Hematopoietic multipotent progenitor cell treated with erythropoietin and hydrocortisone succinate and interleukin-3 and kit ligand, for 17 days (in vitro differentiated cells): ENCODE measurements at places on chromosomes 16 and 17.

DNA sequence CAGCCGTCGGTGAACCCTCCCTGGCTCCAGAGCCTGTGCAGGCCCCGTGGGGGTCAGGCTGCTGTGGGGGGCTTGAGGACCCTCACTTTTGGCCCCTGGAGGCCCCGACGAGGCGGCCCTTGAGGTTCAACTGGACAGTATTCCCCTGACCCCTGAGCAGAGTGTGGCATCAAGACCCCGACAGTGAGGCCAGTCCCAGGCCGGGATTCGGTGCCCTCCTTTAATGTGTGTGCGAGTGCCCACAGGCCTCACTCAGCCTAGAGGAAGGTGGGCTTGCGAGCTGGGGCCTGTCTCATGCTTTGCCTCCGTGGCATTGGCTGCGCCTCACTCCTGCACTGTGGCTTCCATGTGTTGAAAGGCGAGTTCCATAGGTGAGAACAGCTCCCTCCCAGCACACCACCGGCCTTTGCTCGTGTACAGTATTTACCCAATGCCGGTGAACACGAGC, 94.5 kb downstream of the METRNL start:
- no peak for DNase-seq

- no peak for DNase-seq
Measured at GRCh38 chr17:57410169-57410568, 153.8 kb downstream of the MSI2 start.

- no peak for DNase-seq
Measured at GRCh38 chr16:4093495-4094126, 22.6 kb downstream of the ADCY9 start.

- no peak for DNase-seq
Measured at GRCh38 chr17:40827746-40828453, 5.5 kb upstream of the KRT10 start.

- no peak for DNase-seq
Measured at GRCh38 chr17:60840456-60840855, 162.8 kb downstream of the BCAS3 start.

- peak; percentile 2 for DNase-seq
Measured at GRCh38 chr17:67246653-67247415, 1.8 kb upstream of the HELZ start.

DNA sequence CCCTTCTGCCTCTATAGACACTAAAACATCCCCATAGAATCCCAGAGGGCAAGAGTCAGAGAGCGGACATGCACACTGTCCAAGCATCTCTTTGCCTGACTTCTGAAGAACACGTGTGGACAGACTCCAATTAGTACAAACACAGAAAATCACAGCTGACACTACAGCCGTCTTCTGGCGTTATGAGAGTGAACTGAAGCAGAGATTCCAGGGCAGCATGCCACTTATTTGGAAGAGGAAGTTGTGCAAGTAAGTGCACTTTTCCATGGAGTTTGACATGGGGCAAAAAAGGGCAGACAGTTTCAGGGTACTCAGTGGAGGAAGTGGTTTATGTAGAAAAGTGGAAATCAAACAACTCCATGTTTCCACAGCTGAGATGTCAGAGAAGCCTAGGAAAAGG, 16.8 kb upstream of the ZNF287 start:
- no peak for DNase-seq

DNA sequence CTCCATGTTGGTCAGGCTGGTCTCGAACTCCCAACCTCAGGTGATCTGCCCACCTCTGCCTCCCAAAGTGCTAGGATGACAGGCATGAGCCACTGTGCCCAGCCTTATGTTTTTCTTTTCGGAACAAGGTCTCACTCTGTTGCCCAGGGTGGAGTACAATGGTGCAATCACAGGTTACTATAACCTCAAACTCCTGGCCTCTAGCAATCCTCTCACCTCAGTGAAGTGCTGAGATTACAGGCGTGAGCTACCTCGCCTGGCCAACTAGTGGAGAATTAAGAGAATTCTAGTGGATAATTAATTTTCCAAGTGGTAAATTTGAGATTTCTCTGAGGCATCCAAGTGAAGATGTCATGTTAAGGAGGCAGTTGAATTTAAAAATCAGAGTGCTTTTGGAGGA, 2.9 kb upstream of the FBXO47 start:
- no peak for DNase-seq

DNA sequence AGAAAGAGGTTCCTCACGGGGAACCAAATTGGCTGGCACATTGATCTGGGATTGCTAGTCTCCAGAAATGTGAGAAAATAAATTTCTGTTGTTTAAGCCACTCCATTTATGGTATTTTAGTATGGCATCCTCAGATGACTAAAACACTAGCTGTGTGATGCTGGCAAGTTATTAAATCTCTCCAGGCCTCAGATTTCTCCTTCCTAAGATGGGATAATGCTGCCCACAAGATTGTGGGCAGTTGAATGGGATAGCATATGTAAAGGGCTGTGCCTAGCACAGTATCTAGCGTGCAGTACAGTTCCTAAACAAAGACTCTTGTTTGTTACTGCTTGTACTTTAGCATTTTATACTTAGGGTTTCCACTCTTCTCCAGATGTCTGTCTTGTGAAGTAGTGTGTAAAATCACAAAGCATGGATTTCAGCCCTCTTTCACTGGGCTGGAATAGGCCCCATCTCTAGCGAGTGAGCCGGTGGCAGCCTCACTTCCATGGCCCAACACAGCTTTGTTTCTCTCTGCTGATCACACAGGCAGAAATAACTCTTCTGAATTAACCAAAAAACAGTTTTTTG, 38.2 kb upstream of the PHAF1 start:
- no peak for DNase-seq

DNA sequence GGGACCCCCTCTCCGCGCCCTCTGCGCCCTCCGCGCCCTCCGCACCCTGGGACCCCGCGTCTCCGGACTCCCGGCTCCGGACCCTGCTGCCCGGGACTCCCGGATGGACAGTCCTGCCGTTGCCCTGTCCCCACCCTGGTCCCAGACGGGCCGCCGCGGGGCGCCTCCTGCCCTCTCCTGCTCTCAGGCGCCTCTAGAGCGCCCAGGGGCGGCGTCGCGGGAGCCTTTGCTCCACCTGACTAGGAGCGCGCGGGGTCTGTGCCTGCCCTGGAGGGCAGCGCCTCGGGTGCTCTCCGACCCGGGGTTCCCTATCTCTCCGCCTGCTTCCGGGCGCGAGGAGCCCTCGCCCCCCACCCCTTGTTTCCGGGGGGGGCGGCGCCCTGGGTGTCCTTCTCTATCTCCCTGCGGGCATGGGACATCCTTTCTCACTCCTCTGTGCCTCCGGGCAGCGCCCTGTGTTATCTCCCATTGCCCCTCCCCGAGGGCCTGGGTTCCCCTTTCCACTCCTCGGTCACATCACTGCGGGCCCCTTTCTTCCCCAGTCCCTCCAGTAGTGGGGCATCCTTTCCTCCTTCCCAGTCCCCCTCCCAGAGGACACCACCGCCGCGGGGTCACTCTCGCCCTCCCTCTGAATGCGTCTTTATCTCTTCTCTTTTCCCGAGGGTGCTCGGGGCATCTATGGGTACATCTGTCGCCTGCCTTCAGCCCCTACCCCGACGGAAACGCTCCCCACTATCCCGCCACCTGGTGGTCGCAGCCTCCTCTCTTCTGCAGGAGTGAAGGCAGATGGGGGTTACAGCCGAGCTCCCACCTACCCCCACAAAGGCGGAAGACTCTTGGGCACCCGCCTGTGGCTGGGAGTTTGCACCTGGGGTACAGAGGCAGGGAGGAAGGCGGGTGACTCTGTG, 875 bp downstream of the PRKCB start:
- no peak for DNase-seq

GRCh38 chr17:28216528-28216927, 102.5 kb upstream of the TMEM97 start:
- DNase-seq = no peak

DNA sequence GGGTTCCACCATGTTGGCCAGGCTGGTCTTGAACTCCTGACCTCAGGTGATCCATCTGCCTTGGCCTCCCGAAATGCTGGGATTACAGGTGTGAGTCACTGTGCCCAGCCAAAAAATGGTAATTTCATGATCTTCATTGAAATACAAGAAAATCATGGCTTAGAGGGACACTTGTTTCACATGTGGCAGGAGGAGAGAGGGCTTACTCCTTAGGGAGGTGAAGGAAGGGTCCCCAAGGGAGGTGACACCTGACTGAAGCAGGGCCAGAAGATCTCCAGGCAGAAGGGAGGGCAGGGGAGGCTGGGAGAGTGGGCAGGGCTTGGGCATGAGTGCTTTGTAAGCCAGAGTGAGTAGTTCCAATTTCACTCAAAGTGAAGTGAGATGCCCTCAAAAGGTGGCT, 20.0 kb upstream of the ITGAX start:
- DNase-seq = no peak

DNA sequence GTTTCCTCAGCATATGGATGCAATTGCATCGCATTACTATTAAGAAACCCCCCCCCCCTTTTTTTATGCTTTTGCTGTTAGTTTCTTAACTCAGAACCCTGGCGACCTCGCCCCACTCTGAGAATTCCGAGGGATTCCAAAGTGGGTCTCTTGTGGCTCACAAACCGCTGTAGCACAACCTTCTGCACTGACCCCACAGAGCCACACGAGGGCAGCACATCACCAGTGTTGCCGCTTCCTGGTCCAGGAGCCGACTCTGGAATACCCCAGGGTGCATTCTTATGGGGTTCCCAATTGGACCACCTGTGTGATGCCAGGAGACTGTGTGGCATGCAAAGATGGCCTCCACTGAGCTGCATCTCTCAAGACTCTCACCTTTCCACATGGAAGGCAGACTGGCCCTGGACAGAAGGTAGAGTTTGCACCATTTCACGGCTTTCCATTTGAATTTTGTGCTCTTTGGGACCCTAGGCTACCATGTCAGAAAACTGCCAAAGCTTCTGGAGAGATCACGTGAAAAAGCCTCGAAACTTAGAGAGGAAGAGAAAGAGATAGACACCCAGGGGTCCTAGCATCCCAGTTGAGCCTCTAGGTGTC, 432.7 kb upstream of the ASIC2 start:
- DNase-seq = peak; percentile 57

DNA sequence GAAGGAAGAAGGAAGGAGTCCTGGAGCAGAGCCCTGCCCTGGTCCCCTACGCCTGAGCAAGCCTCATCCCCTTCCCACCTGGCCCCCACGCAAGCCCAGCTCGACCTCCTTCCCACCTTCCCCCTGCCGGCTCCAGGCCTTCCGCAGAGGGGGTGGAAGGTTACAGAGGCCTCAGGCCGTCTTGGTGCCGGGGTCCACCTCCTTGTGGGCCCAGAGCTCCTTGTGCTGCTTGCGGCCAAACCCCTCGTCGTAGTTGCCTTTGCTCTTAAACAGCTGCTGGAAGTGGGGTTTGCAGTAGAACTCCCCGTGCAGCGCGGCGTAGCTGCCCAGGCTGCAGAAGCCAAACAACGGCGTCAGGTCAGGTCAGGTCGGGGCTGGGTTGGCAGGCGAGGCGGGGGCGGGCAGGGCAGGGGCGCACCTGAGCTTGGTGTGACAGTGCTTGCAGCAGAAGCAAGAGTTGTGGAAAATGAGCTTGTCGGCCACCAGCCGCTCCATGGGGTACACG, 1.5 kb downstream of the LIMD2 start:
- no peak for DNase-seq

DNA sequence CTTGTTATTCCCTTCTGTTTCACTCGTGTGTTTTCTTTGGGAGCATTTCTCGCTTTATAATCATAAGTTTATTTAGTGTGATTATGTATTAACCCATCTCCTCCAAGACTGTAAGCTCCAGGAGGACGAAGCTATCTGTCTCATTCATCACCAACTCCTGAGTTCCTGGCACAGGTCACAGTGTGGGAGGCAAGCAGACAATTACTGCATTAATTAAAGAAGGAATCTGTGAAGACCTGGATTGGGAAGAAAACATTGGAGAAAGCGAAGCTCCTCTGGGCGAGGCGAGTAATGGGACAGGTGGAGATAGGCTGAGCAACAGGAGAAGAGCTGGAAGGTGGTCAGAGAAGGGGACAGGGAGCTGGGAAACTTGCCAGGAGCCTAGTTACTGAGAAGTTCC, 7.8 kb upstream of the CAMKK1 start:
- DNase-seq = no peak

DNA sequence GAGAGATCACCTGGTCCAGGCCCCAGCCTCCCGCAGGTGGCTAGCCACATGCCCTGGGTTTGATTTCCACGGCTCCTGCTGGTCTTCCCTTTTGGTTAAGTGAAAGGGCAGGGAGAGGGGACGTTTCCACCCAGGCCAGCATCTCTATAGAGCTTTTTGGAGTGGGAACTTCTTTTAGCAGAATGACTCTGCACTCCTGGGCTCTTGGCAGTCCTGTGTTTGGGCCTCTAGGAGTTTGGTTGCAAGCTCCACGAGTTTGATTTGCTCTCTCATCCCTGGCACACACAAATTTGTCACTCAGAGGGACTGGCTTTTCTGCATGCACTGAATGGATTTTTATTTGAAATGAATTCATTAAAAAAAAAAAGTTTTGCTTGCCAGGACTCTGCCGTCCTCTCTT, 32.8 kb downstream of the MSI2 start:
- DNase-seq = no peak

DNA sequence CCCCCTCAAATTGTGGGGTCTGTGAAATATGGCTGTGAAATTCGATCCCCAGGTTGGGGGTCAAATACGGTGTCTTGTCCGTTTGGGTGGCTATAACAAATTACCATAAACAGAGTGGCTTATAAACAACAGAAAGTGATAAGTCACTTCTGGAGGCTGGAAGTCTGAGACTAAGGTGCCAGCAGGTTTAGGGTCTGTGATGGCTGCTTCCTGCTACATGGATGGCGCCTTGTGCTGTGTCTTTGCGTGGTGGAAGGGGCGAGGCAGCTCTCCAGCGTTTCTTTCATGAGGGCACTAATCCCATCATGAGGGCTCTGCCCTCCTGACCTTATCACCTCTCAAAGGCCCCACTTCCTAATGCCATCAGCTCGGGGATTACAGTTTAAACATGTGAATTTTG, 120.0 kb downstream of the IRF8 start:
- DNase-seq = no peak

GRCh38 chr16:55809851-55810250, 23.0 kb downstream of the CES1 start:
- DNase-seq = peak; percentile 3

DNA sequence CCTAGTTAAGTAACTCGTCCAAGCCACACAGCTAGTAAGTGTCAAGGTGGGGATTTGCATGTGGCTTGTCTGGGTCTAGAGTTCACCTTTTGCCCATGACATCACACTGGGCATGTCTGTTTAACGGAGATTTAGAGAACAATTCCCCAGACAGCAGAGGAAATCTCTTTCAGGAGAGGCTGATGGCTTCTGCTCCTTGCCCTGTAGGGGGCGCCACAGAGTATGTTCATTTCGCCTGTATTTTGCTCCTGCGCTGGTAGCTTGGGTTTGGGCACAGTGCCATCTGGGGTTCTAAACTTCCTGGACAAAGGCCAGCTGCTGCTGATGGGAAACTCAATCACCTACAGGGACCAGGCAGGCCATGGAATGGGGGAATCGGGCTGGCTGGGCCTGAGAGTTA, 20.4 kb downstream of the OTOA start:
- DNase-seq = peak; percentile 75

- DNase-seq = no peak
Measured at GRCh38 chr16:58678716-58679115, 5.9 kb downstream of the SLC38A7 start.
